ENCODE measurements at places on chromosomes 16 and 17. TPM values are rescaled to one million over a fixed set of nuclear protein-coding genes. Genes with fewer than 3 reads are reported as not detected.

- DNase-seq: peak; percentile 7
These were observed 451.2 kb upstream of the PSMD7 start for GRCh38 chr16:73845238-73846006.

- no peak for DNase-seq
These were observed 41.5 kb upstream of the CBFA2T3 start for GRCh38 chr16:89018282-89019158.

DNA sequence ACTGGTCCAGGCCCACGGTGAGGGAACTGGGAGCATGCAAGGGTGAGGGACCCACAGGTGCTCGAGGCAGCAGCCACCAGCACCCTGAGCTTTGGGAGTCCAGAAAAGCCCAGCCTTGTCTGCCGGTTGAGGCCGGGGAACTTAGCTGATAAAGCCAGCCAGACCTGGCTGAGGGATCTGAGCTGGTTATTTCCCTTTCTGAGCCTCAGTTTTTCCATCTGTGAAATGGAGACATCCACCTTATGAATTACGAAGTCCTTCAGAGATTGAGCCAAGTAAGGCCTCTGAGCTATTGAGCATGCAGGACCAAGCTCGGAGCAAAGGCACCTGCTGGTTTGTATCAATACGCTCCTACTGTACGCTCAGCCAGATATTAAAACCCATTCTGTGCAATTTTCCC is 13.8 kb downstream of the NECAB2 start:
- no peak for DNase-seq

Gene CNTNAP4
- not detected for total RNA-seq

Gene PDE6G
- not detected for total RNA-seq

Gene CSF3
- total RNA-seq: not detected
